ENCODE measurements at places on chromosomes 5 and 9.

DNA sequence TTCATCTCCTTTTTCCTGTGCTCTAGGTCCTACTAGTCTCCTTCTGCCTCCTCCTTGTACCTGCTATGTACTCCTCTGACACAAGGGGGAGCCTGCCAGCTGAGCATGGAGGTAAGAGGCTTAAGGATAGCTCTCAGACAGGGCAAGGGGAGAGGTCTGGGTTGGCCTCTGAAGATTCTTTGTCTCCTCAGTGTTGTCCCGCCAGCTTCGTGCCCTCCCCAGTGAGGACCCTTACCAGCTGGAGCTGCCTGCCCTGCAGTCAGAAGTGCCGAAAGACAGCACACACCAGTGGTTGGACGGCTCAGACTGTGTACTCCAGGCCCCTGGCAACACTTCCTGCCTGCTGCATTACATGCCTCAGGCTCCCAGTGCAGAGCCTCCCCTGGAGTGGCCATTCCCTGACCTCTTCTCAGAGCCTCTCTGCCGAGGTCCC is 3.8 kb downstream of the CREB3 start:
- DNase-seq = peak; percentile 11

DNA sequence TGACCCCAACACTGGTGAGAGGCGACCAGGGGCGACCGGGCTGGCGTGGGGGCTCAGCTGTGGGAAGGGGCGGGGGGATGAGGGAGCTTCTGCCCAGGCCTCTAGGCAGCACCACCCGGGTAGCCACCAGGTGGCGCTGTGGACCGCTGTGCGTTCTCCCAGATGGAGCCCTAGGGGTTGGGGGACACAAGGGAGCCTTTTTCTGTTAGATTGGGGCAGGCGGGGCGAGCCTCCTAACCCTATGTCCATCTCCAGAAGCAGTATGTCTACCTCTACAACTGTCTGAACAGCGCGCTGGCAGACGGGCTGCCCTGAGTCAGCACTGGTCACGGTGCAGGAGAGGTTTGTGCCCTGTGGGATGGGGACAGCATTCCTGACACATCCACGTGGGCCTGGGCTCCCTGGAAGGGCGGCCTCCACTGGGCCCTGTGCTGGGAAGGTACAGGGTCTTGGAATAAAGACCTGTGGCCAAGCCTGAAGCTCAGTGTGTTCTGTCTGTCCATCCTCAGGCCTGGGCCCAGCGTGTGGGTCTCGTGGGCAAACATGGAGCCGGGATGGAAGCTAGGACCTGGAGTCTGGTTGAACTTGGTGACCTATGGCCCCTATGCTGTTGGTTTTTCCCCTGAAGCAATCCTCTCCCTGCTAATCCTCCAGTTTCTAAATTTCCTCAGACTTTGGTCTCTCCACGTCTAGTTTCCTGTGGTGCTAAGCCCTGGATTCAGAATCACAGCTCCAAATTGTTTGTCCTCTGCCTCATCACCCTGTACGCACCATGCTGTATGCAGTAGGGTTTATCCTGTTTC is 23.1 kb upstream of the SPTLC1 start:
- DNase-seq = peak; percentile 66

- no peak for DNase-seq
Observed at GRCh38 chr9:119252671-119253299, 116.5 kb downstream of the BRINP1 start.

DNA sequence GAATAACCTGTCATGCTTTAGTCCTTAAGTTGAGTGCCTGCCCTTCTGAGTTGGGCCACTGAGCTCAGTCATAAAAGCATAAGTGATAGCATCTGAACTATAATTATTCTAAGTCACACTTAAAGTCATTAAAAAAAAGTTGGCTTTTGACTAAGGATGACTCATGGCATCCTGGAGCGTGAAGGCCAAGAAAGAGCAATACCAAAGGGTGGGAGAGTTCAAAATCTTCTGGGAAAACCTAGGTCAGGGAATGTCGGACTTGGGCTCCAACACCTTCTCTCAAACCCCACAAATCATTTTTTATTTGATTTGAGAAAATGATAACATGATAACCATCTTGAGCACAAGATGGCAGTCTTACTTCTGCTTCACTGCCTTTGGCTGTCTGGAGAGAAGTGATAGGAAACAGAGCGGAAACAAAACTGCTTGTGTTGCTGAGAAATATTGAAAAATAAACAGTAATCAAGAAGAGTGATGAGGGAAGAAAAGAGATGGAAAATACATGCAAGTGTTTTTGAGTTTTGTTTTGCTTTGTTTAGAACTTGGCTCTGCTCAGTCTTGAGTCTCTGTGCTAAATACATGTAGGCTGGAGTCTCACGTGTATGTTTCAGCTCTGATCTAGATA is 16.9 kb upstream of the NTRK2 start:
- no peak for DNase-seq

- DNase-seq = no peak
Observed at GRCh38 chr9:121350993-121351561, 19.0 kb downstream of the STOM start.

GRCh38 chr5:168553377-168554130 is 24.4 kb downstream of the FBLL1 start:
- no peak for DNase-seq

DNA sequence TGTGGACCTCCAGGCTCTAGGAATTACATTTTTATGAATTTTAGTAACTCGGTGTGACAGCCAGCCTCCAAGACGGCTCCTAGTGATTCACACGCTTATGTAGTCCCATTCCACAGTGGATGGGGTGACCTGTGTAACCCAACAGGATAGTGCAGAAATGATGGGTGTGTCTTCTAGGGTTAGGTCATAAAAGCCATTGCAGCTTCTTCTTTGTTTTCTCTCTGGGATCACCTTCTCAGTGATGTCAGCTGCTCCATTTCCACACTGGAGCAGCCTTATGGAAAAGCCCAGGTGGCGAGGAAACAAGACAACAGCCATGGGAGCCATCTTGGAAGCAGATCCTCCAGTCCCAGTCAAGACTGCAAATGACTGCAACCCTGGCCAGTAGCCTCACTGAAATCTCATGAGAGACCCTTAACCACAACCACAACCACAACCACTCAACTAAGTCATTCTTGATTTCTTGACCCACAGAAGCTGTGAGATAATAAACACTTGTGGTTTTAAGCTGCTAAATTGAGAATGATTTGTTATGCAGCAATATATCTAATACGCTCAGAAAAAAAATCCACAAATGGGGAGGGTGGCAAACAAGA is 5.1 kb upstream of the GNPDA1 start:
- no peak for DNase-seq

DNA sequence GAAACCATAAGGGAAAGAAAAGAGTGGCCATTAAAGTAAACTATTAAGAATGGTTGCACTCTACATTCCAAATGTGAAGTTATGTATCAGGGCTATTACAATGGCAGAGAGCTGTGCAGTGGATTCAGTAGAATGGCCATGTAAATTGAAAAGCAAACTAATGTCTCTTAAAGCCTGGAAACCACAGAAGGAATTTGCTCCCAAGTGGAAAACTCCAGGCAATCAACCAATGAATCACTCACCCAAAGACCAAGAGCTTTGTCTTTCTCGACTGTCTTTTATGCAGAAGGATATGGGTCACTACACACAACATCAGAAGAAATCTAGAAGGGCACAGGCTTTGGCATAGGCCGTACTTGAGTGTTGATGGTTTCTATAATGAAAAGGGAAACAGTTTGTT is 114.9 kb downstream of the TLE1 start:
- no peak for DNase-seq

- DNase-seq = no peak
Observed at GRCh38 chr9:124814164-124814535, 37.2 kb downstream of the OLFML2A start.

GRCh38 chr9:133826289-133827085 is 88.3 kb upstream of the SARDH start:
- no peak for DNase-seq

- DNase-seq = no peak
Observed at GRCh38 chr9:12584656-12585522, 108.3 kb upstream of the TYRP1 start.

- no peak for DNase-seq
Observed at GRCh38 chr5:1141834-1142233, 30.0 kb upstream of the SLC12A7 start.

- no peak for DNase-seq
Observed at GRCh38 chr5:759111-759751, 25.3 kb downstream of the ZDHHC11B start.

DNA sequence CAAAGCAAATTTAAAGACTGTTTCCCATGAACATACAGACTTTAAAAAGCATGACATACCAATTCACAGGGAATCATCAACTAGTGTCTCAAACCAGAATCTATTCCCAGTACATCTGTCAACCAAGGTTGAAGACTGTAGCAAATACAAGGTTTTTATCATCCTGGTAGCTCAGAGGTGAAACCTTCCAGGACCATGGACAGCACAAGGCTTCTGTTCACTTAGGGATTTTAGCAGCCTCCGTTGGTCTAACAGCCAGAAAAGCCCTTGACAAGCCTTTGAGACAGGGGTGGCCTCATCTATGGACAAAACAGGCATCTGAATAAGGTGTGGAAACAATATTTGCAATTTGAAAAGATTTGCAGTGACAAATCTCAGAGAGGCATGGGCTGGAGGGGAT is 119.0 kb downstream of the TRIM32 start:
- DNase-seq = no peak

DNA sequence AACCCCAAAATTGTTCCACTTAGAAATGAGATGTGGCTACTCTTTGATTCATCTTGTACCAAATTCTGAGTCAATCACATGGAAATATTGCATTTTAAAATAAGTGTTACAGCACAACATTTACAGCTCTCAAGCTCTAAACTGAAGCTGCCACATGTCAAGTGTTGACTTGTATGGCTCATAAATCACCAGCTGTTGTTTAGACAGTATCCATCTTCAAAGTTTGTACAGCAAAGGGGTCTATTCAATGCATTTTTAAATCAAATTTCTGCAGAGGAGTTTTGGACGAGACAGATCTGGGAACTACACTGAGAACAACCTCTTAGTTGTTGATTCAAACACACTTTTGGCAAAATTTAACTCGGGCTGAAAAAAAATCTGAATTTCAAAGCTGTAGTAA is 31.4 kb downstream of the CHSY3 start:
- no peak for DNase-seq

DNA sequence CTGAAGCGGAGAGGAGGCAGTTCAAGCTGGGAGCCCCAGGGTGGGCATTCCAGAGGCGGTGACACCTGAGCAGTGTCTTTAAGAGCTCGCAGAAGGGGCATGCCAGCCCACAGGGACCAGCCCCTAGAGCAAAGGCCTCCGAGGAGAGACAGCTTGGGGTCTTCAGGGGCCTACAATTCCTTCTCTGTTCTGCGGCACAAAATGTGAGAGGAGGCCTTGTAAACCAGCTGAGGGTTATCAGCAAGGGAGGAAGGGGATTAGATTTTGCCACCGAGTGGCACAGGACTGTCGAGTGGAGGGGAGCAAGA is 505 bp upstream of the SIGMAR1 start:
- no peak for DNase-seq

DNA sequence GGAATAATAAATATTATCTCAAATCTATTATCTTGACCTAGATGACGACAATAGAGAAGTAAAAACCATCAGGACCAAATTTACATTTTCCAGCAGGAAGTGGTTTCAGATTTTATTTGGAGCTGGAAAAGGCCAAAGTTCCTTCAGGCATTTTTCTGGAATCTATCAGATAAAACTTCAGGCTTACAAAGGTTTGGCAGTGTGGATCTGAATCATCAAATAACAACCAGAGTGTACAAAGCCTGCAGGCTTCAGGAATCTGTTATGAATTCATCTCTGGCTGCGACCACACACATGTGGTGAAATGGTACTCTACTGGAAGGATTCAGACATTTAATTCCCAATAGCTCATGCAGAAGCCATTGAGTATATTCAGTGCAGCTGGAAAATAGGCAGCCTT is 726.4 kb upstream of the GRAMD2B start:
- DNase-seq = no peak

- DNase-seq = no peak
Observed at GRCh38 chr5:76908166-76908565, 44.7 kb upstream of the CRHBP start.

GRCh38 chr5:153404747-153405146 is 85.7 kb upstream of the GRIA1 start:
- no peak for DNase-seq

GRCh38 chr5:61732796-61733195 is 400.7 kb downstream of the ZSWIM6 start:
- DNase-seq = no peak

GRCh38 chr9:32442433-32442832 is 58.0 kb downstream of the ACO1 start:
- no peak for DNase-seq

DNA sequence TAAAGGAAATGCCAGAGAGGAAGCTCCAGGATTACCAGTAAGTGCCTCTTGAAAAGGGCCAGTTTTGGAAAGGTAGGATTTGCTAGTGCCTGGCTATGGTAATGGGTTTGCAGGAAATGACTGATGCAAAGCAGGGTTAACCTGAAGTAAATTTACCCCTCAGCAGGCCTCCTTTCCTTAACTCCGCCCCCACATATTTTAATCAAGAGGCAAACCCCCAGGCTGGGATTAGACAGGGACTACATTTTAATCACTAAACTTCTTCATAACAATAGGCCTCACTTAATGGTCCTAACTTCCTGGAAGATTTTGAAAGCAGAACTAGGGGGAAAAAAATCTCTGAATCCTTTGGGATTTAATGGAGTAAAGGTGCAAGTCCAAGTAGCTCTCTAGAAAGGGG is 10.2 kb upstream of the SLC1A3 start:
- DNase-seq = no peak

DNA sequence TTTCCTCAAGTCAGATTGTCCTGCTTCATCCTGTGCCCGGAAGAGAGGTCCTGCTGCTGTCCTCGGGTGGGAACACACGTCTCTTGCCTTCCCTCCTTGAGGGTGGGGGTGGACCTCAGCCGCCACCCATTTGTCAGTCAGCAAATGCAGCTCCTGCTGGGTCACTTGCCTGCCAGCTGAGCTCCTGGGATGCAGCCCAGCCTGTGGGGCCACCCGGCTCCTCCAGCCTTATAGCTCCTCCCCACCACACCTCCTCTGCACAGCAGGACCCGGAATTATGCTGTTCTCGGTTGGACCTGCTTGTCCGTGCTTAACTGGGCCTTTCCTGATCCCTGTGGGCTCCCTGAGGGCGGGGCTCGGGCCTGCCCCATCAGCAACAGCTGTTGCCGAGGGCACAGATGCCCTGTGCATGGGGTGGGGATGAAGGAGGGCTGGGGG is 52.7 kb downstream of the RXRA start:
- DNase-seq = no peak

GRCh38 chr5:36599986-36600779 is 6.2 kb upstream of the SLC1A3 start:
- DNase-seq = no peak

DNA sequence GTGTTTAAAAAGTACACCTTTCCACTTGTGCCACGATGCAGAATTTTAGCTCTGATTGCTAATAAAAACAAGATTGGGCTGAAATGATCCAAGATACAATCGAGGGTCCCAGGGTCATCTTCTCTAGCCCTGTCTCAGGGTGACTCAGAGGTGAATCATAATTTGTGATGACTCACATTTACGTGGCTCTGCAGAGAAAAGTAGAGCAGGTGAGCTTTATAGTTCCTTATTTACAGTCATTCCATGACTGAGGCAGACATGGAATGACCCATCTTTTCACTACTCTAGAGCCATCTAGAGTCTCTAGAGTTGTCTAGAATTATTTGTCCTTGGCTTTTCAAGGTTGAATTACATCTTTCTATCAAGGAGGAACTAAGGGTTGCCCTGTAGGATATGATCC is 155.2 kb downstream of the GAS1 start:
- no peak for DNase-seq

Measured in activated naive CD4-positive, alpha-beta T cell (primary cell).